ENCODE measurements at places on chromosomes 1 and 21.
A peak's percentile ranks its signal among the peaks of the same experiment; 100 is the strongest.

GRCh38 chr1:92515796-92516201, 29.1 kb upstream of the GFI1 start:
- peak; percentile 25 for DNase-seq

- DNase-seq: no peak
These were observed 813 bp upstream of the DEDD start for GRCh38 chr1:161133220-161133740.

GRCh38 chr1:241979071-241979470, 19.8 kb downstream of the MAP1LC3C start:
- DNase-seq: no peak

GRCh38 chr21:43021756-43022600, 47.6 kb downstream of the PKNOX1 start:
- DNase-seq: no peak

- no peak for DNase-seq
These were observed 42.7 kb upstream of the LIN9 start for GRCh38 chr1:226351709-226352108.

GRCh38 chr1:183733715-183734114, 71.2 kb upstream of the RGL1 start:
- no peak for DNase-seq

GRCh38 chr1:64948216-64948615, 18.1 kb downstream of the JAK1 start:
- DNase-seq: no peak

DNA sequence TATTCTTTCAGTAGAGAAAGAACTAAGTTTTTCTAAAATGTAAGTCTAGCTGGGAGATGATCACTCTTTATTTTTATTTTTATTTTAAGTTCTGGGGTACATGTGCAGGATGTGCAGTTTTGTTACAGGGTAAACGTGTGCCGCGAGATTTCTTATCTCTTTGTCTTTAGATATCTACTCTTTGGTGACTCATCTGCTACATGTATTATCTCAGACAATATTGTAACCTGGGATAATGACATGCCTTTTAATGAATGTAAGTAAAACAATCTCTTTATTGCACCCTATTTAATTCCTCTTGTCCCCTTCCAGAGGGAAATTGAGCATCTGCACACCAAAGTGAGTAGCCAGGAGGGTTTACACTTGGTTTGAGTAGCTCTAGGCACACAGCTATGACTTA, 9.4 kb downstream of the CR2 start:
- DNase-seq: no peak

DNA sequence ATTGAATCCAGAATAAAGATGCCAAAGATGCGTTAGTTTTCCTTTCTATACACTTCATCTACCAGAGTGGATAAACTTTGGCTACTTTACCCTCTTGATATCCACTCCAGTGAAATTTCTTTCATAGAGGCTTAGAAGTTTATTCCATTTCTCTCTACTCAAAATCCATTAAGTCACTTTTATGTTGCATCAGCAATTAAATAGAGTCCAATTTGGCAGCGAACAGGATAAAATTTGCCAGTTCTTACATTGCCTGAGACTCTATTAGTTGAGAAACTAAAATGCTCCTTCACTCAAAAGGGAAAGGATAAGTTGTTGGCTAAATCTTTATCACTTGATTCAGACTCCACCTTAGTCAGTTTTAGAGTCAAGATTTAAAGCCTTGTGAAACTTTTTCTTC, 57.9 kb downstream of the ACBD6 start:
- DNase-seq: no peak

DNA sequence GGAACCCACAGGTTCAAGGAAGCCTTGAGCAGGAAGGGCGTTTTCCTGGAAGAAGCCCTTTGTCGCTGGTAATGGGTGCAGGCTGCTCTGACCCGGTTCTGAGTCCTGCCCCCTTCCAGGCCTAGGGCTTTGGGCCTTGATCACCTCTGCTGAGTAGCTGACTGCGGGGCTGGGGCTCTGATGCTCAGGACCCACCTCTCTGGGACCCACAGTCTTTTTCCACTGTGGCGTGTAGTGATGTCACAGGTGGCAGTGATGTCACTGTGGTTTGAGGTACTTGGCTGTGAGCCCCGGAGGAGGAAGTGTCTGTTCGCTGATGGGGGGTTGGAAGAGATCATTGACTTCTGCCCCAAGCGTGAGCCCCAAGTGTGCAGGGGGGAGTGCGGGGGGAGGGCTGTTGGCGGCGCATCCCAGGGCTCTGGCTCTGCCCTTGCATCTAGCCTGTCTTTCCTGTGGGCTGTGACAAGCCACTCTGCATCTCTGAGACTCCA, 6.9 kb downstream of the TNFRSF1B start:
- DNase-seq: peak; percentile 20

- DNase-seq: no peak
These were observed 101.8 kb downstream of the PCNX2 start for GRCh38 chr1:233193741-233194140.
